Activated T-cell treated with anti-CD3 and anti-CD28 coated beads for 1 hour (primary cell): ENCODE measurements at places on chromosomes 3 and 15.

DNA sequence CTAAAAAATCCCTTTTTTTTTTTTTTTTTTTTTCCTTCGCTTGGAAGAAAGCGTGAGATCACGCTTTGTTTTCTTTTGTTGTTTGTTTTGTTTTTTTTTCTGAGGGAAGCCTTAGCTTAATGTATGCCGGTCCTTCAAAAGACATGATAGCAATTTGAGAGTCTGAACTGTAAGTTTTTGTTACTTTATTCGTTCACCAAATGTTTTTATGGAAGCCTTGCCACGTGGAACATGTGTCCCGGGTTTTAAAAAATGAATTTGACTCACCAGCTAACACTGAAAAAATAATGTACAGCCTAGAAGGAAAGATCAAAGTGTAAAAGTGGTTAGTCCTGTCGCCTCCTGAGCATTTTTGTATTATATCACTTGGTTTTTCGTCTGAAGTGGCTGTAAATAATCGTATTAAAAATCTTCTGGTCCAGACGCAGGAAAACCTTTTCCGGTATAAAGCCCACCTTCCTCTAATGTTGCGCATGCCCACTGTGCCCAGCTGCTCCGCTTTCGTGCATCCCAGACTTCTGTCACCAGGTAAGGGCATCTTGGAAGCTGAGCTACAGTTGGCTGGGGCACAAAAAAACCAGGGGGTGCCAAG is 795 bp upstream of the MYNN start:
- no peak for DNase-seq

- no peak for DNase-seq
Measured at GRCh38 chr3:72760225-72760624, 88.0 kb downstream of the SHQ1 start.

DNA sequence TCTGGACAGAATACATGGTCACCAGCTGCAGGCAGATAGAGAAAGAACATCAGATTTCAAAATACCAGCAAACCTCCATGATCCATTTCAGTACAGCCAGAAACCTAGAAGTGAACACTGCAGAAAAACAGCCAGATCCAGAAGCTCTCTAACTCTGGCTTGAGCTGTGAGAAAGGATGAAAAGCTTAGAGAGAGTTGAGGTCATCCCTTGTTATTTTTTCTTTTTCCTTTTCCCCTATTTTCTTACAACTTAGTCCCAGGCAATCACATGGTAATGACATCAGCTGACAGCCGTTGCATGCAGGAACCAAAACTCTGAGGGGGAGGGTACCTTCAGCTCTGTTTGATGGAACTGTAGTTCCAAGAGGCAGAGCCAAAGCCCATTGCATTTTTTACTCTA is 113.2 kb downstream of the TCF12 start:
- DNase-seq: no peak

DNA sequence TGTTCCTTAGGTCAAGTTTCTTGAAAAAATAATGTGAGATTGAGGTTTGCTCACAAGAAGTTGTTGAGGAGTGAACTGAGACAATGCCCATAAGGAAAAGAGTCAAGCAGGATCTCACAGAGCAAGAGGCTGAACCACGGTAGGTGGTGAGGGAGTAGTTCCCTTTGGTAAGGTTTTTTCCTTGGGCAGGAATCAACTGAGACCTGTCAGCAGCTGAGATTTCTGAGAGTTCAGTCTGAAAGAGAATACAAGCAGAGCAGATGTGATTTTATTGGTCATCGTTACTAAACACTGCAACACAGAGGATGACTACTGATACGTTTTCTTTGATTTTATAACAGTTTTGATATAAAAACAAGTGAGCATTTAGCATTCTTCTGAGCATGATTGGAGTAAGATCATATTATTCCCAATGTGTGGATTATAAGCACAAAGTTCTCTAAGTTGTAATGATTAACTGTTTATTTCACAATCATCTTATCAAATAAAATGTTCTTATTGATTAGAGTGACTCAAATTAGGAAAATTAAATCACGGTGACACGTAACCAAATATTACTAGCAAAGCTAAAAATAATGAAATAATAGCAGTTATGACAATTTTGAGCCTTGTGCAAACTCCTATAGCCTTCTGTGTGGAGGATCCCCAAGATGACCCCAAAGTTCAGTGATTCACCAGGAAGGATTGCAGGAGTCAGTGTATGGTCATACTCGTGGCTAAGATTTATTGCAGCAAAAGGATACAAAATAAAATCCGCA is 346.2 kb upstream of the ZNF717 start:
- no peak for DNase-seq

DNA sequence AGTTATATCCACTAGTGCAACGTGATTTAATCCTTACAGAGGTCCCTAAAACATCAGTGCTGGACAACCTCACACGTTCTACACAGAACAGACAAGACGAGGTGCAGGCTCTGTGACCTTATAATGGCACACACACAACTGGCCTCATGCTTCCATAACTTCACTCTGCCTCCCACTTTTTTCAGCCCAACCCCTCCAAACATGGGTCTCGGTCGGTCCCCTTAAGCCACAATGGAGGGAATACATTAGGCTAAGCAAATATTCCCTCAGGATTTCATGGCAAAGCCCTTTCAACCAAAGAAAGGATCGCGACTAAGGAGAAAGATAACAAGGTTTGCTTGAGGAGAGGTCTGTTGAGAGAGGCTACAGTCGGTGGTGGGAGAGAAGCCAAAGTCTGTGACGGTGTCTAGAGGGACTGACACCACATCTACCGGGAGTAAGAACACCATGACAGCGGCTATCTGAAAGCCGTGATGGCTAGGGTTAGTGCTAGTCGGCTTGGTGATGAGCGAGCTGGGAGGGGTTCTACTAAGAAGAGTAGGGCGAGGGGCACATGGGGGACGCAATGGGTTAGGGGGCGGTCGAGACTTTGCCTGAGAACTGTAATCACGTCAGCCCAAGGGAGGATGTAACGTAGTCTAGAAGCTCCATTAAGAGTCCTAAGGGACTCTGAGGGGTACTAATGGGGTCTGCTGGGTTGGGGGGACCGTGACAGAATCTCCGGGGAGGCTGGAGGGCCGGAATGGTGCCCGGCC is 1.0 kb downstream of the MYO9A start:
- peak; percentile 18 for DNase-seq

DNA sequence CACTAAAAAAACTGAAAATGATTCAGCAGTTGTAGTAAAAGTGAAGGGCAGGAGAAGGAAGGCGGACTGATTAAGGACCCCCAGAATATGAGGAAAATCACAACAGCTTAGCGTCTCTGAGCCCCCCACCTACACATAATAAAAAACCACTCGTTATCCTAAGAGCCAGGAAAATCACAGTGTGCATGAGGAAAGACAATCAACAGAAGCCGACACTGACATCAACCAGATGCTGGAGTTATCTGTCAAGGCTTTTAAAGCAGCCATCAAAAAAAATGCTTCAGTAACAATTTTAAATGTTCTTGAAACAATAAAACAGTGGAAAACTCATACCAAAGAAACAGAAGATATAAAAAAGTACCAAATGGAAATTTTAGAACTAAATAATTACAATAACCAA is 9.7 kb upstream of the CXCR6 start:
- no peak for DNase-seq

- DNase-seq: no peak
Measured at GRCh38 chr3:77065750-77066149, 25.9 kb downstream of the ROBO2 start.

- DNase-seq: no peak
Measured at GRCh38 chr3:183006396-183007002, 26.2 kb upstream of the DCUN1D1 start.

DNA sequence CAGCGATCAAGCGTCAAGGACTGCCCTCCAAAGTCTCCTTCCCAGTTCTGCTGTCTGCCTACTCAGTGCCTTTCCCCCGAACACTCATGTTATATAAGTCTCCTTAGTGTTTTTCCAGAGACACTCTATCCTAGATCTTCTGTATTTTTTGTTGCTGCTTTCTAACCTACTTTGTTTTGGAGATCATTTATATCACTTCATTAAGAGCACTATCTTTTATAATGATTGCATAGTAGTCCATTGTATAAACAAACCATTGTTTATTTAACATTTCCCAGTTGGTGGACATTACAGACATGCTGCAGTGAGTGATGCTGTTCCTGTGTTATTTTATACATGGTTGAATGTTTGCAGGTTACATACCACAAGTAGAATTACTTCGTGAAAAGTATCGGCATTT is 47.1 kb downstream of the SLC25A26 start:
- DNase-seq: no peak

DNA sequence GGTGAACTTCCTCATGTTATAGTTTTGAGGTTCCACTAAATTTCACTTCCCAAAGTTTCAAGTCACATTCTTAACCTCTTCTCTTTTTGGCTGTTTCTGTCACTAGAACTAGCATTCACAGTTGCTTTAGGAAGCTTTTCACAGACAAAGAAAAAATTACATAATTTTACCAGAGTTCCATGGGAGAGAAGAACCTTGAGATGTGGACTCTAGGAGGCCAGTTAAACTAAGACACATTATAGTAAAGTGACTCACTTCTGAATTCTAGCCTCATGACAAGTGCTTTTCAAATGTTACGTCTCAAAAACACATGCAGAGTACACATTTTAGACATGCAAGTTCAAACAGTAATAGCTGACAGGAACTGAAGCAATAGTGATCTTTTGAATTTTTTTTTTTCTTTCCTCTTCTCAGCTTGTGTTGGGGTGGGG is 39.9 kb upstream of the LRTM1 start:
- DNase-seq: no peak

DNA sequence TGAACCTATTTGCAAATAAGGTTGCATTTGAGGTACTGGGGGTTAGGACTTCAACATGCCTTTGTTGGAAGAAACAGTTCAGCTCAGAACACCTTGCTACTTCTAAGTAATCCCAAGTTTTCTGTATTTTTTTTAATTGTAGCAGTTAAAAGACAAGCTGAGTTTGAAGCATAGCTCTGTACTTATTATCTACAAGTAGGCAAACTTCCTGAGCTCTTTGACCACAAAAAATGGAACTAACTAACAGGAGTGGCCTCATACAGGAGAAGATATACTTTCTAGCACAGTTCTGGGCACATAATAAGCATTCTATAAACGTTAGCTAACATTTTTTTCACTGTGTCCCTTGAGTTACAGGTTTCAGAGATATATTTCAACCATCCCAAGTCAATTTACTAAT is 159.2 kb downstream of the CHST2 start:
- DNase-seq: no peak

GRCh38 chr3:128784232-128784631 is 58.2 kb downstream of the RAB7A start:
- peak; percentile 42 for DNase-seq

DNA sequence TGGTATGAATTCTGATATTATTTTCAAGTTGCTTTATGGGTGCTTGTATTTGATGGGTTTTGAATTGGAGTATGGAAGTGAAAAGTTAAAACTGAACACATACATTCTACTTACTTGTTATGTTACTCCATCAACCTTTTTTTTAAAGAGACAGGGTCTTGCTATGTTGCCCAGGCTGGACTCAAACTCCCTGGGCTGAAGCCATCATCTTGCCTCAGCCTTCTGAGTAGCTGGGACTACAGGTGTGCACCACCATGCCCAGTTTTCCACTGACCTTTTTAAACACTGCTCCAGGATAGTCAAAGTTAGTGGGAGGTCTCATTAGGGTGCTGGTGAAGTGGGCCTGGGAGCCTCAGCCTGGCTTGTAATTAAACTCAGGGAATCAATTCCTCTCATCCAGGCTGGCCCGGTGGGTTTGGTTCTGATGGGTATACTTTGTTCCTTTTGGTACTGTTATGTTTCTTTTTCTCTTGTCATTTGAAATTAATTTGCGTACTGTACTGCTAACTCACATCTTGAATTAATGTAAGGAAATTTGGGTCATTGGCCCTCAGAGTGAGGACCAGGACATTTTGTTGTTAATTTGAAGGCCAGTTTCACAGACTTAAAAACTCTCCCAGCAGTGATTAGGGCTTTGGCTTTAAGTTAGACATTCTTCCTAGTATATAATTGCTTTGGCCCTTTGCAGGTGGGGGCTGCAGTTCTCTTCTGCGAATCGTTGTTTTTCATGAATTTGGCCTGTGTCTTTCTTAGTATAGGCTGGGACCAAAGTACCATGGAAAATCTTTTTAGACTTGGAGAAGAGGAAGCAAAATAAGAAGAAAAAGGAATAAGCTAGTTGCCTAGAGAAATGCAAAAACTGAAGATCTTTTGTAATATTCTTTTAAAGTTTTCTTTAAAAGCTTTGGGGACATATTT is 66.9 kb downstream of the FNDC3B start:
- no peak for DNase-seq

DNA sequence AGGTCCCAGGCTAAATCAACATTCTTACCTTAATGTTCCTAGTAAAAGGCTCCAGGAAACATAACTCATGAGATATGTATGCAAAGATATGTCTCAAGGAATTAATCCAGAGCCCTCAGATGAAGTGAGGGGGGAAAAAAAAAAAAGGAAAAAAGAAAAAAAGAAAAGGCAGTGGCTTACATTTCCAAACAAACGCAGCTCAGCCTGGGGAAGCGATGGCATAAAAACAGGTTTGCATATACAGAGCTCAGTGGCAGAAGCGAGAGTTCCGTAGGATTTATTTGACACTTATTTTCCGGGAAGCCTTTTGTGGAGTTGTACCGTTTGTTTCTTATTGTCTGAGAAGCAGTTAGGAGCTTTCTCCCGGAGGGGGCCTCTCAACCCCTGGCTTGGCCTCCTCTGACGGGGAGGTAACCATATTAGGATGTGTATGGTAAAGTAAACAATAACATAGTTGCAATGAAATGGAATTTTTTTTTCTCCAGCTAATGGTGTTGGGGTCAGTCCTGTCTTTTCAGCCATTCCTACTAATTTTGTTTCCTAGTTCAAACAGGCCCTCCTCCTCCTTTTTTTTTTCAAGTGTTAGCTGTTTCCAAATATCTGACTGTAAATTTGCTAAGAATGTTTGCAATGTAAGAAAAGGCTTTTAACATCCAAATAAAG is 338.6 kb downstream of the FOXP1 start:
- no peak for DNase-seq

GRCh38 chr3:197749315-197749600 is 425 bp upstream of the FYTTD1 start:
- no peak for DNase-seq

GRCh38 chr3:94965867-94966475 is 903.1 kb downstream of the NSUN3 start:
- no peak for DNase-seq

- DNase-seq: no peak
Measured at GRCh38 chr15:70264014-70264582, 166.4 kb upstream of the TLE3 start.

DNA sequence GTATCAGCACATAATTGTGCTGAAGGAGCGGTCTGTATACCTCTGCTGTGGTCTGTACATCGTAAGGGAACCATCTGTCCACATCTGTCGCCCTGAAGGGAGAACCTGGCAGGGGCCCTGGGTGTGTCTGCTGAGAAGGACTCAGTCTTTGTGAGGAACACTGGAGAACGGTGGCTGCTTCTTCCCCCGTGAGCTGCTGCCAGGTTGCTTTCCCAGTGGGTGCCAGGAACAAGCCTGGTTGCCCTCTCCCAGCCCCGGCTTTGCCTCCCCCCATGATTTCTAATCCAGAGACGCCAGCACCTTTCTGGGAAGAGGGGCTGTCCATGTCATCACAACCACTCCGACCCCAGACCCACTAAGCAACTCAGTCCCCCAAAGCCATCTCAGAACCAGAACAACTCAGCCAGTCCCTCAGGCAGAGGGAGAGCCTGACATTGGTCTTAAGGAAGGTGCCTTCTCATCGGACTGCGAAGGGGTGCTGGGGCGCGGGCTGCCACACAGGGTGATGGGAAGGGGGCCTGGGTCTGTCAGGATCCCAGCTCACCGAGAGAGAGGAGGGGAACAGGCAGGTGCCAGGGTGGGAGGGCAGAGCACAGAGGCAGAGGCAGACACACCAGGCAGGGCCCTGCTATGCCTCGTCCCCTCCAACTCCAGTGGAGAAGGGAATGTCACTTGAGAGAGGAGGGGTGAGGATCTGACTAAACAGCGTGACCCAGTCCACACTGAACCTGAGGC is 8.5 kb downstream of the TNK2 start:
- DNase-seq: no peak

GRCh38 chr3:123102826-123103225 is 36.0 kb downstream of the PDIA5 start:
- DNase-seq: no peak
